ENCODE measurements at places on chromosomes 3 and 15.

GRCh38 chr15:101534376-101534970, 45.0 kb upstream of the PCSK6 start:
- DNase-seq = no peak

GRCh38 chr3:175398676-175399075, 539.5 kb downstream of the NAALADL2 start:
- DNase-seq = no peak

- no peak for DNase-seq
Observed at GRCh38 chr3:16509721-16510619, 3.5 kb downstream of the RFTN1 start.

DNA sequence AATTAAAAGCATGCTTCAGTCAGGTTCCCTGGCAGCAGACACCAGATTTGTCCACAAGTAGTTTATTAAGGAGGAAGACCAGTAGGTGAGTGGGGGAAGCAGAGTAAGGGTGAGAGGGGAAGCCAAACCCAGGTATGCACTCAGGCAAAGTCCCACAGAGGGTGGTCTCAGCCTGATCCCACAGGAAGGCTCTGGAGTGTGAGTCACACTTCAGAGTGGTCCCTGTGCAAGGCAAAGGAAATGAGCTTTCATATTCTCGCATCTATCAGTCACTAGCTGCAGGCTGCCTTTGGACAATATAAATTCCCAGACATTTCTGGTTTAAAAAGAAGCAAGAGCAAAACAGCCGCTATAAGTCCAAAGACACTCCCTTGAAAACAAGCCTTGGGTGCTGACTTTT, 78.5 kb downstream of the TRANK1 start:
- no peak for DNase-seq

DNA sequence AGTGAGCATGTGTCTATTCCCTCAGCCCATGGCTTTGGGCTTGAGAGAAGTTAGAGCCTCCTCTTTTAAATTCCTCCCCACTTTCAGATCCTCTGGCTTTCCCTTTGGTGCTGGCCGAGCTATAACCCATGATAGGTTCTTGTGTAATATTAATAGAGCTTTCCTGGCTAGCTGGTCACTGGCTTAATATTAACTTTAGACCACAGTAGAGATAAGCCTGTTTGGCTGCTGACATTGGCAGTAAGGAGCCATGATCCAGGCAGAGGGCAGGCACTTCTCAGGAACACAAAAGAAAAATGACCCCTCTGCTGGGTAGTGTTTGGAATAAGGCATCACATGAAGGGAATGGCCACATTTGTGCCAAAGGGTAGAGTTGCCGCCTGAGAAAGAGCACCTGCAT, 65.4 kb upstream of the UMPS start:
- DNase-seq = no peak

GRCh38 chr15:93231261-93231925, 142.4 kb upstream of the RGMA start:
- no peak for DNase-seq

- no peak for DNase-seq
Observed at GRCh38 chr15:69415381-69415780, 1.2 kb downstream of the KIF23 start.

GRCh38 chr3:87073496-87074145, 82.7 kb upstream of the VGLL3 start:
- no peak for DNase-seq
